ENCODE measurements at places on chromosomes 4 and X.

- no peak for DNase-seq
Observed at GRCh38 chrX:73821921-73822559, 259.0 kb downstream of the CHIC1 start.

DNA sequence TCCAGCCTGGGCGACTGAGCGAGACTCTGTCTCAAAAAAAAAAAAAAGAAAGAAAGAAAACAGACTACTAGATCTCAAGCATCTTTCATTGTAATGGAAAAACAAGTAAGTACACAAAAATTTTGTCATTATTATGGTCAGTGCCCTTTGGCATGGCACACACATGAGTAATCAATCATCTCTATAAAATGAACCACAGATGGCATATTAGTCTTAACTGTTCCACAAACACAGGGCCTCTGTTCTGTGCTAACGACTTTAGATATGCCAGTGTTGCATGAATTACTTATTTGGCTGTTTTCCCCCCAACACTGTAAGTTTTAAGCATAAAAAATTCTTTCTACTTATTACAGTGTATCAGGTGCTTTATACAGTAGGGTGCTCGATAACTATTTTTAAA lies 90.4 kb downstream of the COX7B2 start:
- no peak for DNase-seq

DNA sequence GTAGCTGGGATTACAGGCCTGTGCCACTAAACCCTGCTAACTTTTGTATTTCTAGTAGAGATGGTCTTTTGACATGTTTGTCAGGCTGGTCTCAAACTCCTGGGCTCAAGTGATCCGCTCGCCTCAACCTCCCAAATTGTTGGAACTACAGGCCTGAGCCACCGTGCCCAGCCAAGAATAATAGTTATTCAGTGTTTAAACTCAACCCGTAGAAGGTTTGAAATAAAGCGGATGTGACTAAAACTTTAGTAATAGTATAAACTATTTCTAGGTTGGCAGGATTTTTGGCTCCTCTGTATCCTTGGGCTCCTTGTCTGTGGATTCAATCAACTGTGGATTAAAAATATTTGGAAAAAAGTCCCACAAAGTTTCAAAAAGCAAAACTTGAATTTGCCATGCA lies 37.8 kb downstream of the PCDH10 start:
- DNase-seq, result no peak

DNA sequence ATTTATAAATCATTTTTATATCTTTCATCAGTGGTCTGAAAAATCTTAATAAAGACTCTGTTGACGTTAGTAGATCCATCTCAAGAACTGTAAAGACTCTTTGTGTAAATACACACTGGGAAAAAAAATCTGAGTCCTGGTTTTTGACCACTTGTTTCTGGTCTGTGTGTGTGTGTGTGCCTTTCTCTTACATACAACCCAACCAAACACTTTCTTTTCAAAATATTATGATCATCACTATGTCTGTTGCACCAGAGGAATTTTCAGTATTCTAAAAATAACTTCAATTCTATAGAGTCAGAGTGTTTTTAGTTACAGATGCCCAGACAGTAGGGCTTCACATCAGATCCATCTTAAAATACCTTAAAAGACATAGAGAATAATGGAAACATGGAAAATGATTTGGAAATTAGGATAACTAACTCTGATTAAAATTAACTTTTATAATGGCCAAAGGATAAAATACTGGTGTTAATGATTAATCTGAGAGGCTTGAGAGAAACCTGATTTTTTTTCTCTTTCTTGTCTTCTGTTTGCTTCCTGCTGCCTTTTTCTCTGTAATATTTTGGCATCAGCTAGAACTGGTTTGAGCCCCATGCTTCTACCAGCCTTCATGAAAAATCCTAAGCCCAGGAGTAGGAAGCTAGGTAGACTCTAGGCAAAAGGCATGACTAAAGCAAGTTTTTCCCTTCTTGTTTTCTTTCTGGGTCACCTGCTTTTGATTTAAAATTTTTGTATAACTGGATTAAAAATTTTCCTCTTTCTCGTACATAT lies 99.7 kb downstream of the ATXN3L start:
- no peak for DNase-seq

GRCh38 chr4:184424993-184425758 lies 49.2 kb downstream of the IRF2 start:
- no peak for DNase-seq

GRCh38 chr4:8045909-8046308 lies 106.2 kb upstream of the AFAP1 start:
- no peak for DNase-seq

DNA sequence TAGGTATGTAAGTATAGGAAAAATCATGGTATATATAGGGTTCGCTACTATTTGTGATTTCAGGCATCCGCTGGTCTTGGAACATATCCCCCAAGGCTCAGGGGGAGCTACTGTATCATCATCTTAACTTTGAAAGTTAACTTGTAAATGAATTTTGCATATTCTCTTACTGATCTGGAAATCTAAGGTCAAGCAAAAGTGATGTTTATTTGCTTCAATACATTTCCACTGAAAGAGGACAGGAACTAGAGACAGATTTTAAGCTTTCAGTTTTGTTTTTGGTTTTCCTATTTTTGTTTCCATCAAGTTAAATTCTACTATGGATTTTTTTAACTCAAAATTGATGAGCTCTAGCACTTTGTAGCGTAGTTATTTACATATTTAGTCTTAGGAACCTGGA lies 56.2 kb downstream of the NAF1 start:
- no peak for DNase-seq

GRCh38 chr4:3629665-3630064 lies 97.4 kb upstream of the LRPAP1 start:
- no peak for DNase-seq

GRCh38 chr4:10159671-10160070 lies 43.1 kb upstream of the WDR1 start:
- no peak for DNase-seq

GRCh38 chrX:39196192-39197102 lies 395.2 kb downstream of the MID1IP1 start:
- peak; percentile 93 for DNase-seq

- DNase-seq, result peak; percentile 66
Observed at GRCh38 chr4:17385403-17385802, 126.5 kb downstream of the QDPR start.

DNA sequence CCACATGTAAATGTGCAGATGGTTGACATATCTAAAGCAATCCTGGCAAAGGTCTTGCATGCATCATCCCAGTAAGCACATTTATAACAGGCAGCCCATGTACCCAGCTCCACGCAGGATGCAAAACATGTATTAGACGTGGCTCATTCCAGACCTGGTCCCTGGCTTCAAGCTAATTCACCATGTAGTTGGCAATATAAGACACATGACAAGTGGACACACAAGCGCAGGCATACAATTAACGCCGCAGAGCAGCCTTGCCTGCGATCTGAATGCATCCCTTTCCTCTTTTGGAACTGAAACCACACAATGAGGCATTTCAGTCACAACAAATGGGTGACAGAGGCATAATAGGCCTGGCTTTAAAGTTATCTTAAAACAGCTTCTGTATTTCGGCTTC lies 114.5 kb upstream of the TRIM2 start:
- DNase-seq, result no peak

- no peak for DNase-seq
Observed at GRCh38 chr4:158998624-158999023, 104.3 kb upstream of the RAPGEF2 start.

DNA sequence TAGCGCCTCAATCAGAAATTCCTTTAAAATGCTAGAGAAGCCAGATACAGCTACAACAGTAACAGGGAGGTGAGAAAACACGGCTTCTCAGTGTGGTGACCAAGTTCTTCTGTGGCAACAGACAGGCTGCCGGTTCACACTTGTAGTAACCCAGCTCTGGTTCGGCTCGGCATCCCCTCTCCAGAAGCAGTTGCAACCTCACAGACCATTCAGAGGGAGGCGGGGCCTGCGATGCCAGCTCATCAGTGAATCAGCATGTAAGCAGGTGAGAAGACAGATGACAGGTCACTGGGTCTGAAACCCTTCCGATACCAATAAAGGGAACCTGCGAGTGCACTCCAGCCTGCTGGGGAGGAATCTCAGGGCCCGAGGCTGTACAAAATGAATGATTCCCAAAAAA lies 251.0 kb downstream of the KCNIP4 start:
- no peak for DNase-seq

- DNase-seq, result peak; percentile 24
Observed at GRCh38 chrX:3962511-3963311, 249.3 kb upstream of the PRKX start.

GRCh38 chr4:42914937-42915336 lies 22.4 kb downstream of the GRXCR1 start:
- DNase-seq, result no peak

GRCh38 chr4:55398461-55398860 lies 2.7 kb downstream of the TMEM165 start:
- no peak for DNase-seq

DNA sequence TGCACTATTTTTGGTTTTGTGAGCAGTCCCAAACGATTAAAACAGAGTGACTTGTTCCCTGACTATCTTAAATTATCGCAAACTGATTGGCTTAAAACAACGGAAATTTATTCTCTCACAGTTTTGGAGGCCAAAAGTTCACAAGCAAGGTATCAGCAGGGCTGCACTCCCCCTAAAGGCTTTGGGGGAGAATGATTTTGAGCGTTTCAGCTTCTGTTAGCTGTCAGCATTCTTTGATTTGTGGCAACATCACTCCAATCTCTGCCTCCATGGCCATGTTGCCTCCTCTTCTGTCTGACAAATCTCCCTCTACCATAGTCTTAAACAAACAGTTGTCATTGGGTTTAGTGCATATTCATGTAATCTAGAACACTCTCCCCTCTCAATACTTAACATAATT lies 459.6 kb upstream of the ATOH1 start:
- DNase-seq, result no peak

- DNase-seq, result no peak
Observed at GRCh38 chr4:185722029-185722316, 90.0 kb downstream of the SORBS2 start.

GRCh38 chrX:1502853-1503252 lies 34.1 kb downstream of the P2RY8 start:
- no peak for DNase-seq

DNA sequence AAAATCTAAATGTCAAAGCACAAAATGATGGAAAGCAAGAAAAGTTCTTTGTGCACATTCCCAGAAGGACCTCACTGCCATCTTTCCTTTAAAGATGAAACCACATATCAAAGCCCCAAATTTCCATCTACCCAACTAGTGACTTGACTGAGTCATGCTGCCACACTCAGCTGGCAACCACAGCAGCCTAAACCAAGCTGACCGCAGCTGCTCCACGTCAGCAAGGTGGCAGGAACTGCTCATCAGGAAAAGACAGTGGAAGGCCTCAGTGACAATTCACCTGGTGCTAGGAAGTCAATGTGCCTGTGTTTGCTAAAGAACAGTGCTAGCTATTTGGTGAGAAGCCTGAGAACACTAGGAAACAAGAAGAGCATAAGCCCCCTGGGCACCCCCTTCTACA lies 26.1 kb downstream of the ACOX3 start:
- no peak for DNase-seq

DNA sequence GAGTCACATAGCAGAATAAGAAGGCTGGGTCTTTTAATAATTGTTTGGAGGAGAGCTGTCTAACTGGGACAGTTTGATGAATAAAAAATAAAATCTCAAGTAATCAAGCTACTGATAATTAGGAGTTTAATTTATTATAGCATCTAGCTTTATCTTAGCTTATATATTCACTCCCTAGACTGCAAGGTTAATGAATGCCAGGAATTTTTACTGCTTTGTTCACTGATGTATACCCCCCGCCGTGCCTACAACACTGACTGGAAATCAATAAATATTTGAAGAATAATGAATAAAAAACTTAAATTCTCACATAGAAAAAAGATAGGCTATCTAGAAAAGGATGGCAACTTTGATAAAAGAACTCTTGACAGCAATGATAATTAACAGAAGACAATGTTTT lies 59.7 kb downstream of the IQCM start:
- no peak for DNase-seq

DNA sequence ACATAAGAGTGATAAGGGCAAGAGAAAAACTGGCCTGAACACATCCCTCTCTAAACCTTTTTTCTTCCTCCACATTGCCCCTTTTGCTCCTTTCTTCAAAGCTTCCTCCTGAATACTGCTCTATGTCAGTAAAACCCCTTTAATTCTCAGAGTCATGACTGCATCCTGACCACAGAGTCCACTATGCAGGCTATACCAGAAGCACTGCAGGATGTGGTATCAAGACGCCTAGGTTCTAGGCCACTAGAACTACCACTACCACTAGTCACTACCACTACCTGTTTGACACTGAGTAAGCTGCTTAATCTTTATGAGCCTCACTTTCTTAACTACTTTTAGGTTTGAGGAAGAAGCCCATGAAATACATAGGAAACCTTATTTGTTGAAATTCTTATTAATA lies 38.7 kb downstream of the ARHGEF9 start:
- DNase-seq, result no peak

DNA sequence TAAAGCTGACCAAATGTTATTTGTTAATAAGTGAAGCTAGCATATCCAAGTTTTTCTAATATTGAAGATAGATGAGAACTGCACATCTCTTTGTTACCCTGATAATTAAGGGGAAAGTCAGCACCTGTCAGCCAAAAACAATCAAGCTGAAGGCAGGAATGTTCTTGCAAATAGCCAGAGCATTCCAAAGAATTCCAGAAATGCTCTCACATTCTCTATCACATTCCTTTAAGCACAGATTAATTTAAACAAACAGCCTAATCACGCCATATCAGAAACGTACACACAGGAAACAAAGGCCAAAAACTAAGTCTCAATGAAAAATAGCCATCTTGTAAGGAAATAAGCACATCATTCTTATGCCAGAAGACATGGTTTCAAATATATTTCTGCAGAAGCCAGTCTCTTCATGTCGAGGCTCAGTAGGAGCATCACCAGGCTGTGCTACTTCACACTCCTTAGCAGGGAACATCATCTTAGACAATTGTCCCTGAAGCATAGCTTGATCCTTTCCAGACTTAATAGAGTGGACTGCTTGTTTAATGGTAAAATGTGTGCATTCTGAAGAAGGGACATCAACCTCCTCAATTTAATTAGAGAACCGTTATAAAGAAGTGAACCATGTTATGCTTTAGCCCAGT lies 252.9 kb upstream of the TTC29 start:
- no peak for DNase-seq

DNA sequence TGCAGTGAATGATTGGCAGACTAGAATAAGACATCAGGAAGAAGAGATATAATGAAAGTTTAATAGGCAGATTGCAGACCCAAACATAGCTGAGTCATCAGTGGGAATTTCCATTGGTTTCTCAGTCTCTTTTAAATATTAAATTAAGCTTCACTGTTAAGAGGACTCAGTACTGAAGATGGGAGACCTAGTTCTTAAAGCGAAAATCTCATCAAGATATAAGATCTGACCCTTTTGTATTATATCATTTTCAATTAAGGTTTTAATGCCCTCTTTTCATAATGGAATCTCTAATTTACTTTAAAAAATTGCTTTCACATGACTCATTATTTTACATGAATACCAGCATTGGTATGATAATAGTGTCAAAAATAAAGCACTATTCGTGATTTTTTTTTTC lies 168.9 kb upstream of the ATOH1 start:
- DNase-seq, result no peak

GRCh38 chr4:185109736-185110135 lies 33.3 kb upstream of the SLC25A4 start:
- DNase-seq, result no peak

GRCh38 chrX:34659575-34659974 lies 2.5 kb upstream of the TMEM47 start:
- no peak for DNase-seq
